Stimulated activated CD8-positive, alpha-beta memory T cell treated with anti-CD3 and anti-CD28 coated beads, Interleukin-2, amount 100 ng/mL, for 1 hour (primary cell): ENCODE measurements at places on chromosomes 7 and 10.

- no peak for DNase-seq
Measured at GRCh38 chr7:120742372-120742771, 115.6 kb downstream of the TSPAN12 start.

- no peak for DNase-seq
Measured at GRCh38 chr7:6256677-6257535, 15.5 kb downstream of the CYTH3 start.

DNA sequence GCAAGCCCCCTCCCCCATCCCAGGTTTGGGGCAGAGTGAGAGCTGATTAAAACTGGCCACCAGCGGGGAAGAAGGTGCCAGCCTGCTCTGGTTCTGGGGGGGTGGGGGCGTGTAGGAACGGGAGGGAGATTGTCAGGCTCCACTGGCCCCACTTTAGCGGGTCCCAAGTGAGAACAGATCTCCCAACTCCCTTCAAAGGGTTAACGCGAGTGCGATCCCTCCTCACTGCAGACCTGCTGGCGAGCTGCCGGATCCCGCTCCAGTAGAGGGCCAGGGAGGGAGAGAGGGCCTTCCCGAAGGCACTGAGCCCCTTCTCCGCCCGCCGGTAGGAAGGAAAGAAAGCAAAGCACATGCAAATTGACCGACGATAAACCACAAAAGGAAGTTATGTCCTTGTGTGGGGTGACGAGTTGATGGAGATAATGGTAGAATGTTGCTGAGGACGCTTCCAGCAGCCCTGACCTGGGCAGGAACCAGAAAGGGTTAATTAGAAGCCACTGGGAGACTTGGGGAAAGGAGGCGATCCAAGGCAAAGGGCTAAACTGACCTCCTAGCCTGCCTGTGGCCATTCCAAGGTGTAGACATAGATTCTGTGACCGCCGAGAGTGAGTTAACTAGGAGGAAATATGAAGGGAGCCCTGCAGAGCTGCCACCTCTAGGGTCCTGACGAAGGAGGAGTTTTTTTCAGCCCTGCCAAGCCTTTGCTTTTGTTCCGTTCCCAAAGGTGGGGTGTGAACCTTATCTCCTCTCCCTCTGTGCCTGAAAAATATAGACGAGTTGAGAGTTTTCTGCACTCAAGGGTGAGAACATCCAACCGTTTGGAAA lies 1.5 kb downstream of the NRG3 start:
- DNase-seq: no peak

- no peak for DNase-seq
Measured at GRCh38 chr7:98294798-98295382, 13.4 kb downstream of the BRI3 start.

DNA sequence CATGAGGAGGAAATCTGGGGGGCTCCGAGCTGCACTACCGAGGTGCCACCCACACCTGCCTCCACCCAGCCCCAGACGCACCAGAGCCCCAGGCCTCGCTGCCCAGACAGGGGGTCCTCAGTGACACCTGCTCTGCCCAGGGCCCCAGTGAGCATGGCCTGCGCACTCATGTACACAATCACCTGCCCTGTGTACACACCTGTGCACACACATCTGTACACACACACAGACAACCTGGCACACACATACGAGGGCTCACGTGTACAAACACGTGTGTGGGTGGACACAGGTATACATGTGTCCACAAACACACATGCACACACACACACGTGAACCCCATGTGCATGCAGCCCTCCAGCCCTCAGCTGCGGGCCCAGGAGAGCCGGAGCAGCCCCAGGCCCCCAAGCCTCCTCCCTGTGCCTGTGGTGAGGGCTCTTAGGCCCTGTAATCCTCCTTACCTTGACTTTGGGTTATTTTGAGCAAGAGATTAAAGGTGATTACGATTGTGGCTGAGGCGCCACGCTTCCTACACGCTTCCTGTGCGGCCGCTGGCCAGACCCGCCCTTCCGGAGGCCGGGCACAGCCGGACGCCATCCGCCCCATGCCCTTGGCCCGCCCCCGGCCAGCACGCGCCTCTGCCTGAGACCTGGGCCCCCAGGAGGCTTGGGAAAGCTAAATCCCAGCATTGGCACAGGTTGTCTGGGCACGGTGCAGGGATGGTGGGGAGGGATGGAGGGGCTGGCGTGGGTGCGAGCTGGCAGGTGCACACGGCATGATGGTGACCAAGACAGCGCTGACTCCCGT lies 71.9 kb downstream of the ELFN1 start:
- DNase-seq: no peak

- DNase-seq: no peak
Measured at GRCh38 chr10:120517196-120517595, 60.2 kb downstream of the PLPP4 start.

- no peak for DNase-seq
Measured at GRCh38 chr7:29332042-29332811, 137.7 kb downstream of the CHN2 start.

- no peak for DNase-seq
Measured at GRCh38 chr10:103795634-103796270, 59.6 kb downstream of the SH3PXD2A start.

DNA sequence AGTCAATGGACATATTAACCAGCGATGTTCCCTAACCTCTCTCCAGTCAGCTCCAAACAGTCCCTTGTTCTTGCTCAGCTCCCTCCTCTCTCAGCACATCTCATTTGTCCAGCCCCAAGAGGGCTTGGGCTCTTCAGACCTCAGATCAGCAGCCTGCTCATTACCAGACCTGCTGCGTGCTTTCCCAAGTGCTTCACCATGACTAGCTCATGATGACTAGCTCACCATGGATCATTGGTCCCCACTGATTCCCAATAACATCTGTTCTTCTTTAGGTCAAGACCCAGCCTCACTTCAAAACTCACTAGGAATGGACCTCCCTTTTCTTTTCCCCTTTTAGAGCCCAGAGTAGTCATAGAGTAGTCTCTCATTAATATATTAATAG lies 121.9 kb downstream of the SLC16A9 start:
- DNase-seq: no peak

DNA sequence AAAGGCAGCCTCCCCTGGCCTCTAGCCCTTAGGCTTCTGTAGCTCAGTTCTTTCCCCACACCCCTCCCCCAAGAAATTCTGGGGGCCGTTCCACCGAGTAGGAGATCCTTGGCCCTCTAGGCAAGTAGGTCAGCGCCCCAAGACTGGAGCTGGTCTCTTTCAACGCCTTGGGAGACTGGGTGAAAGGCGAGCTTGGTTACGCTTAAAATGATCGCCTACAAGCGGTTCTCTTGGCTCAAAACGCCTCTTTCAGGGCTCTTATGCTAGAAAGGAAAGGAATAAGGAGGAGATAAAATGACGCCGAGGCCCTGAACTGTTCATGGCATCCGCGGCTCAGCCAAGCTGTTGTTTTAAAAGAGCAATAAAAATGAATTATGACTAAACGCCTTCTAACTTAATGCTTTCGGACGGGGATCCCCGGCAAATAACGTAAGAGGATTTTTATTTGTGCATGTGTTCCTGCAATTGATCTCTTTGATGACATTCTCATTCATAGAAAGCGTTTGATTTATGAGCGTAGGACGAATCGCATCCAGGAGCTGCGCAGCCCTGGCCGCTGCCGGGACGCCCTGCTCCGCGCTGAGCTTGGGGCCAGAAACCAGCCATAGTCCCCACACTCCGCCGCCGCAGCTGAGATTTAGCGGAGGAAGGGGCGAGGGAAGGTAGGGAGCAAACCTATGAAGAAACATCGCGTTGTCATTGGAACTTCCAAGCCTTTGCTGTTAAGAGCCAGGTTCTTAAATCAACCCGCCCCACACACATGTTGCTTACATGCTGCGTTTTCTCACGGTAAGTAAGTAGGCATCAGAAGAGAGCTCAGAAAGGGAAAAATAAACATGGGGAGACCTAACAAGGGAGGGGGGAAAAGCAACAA lies 3.0 kb upstream of the HOXA1 start:
- no peak for DNase-seq

- DNase-seq: no peak
Measured at GRCh38 chr7:30185496-30185895, 50.7 kb downstream of the MTURN start.

- no peak for DNase-seq
Measured at GRCh38 chr10:133185916-133186315, 25.9 kb downstream of the KNDC1 start.

- DNase-seq: no peak
Measured at GRCh38 chr10:340646-341045, 205.4 kb downstream of the ZMYND11 start.

DNA sequence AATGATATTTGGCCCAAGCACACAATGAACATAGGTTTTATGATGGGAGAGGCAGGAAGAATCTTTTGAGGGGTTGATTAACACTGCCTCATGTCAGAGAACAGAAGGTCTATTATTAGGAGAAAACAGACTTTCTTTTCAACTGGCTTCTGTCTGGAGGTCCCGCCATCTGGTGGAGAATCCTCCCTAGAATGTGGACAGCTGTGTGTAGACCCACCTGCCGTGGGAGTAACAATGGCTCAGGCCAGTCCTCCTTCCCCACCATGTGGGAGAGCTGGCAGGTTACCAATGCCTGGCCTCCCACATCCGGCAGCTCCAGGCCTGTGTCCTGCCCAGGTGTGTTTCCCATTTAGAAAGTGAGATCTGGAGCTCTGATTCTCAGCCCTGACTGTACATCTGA lies 70.4 kb upstream of the AOAH start:
- DNase-seq: no peak

DNA sequence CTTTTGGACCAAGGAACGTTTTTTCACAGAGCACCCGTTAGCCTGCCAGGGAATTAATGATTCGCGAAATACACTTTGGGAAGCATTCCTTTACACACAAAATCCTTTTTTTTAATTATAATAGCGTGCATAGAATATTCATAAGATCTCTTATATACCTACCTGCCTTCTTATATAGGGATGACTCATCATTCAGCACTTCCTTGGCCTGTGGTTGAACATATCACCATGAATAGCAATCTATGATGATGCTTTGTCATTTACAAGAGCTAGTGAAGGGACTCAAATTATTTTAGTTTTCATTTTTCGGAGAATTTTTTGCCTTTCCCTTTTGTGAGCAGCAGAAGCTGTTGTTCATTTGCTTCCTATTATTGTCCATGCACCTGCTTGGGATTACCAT lies 97.0 kb downstream of the CDH23 start:
- DNase-seq: no peak

GRCh38 chr10:30125496-30125895 lies 66.1 kb upstream of the JCAD start:
- no peak for DNase-seq

DNA sequence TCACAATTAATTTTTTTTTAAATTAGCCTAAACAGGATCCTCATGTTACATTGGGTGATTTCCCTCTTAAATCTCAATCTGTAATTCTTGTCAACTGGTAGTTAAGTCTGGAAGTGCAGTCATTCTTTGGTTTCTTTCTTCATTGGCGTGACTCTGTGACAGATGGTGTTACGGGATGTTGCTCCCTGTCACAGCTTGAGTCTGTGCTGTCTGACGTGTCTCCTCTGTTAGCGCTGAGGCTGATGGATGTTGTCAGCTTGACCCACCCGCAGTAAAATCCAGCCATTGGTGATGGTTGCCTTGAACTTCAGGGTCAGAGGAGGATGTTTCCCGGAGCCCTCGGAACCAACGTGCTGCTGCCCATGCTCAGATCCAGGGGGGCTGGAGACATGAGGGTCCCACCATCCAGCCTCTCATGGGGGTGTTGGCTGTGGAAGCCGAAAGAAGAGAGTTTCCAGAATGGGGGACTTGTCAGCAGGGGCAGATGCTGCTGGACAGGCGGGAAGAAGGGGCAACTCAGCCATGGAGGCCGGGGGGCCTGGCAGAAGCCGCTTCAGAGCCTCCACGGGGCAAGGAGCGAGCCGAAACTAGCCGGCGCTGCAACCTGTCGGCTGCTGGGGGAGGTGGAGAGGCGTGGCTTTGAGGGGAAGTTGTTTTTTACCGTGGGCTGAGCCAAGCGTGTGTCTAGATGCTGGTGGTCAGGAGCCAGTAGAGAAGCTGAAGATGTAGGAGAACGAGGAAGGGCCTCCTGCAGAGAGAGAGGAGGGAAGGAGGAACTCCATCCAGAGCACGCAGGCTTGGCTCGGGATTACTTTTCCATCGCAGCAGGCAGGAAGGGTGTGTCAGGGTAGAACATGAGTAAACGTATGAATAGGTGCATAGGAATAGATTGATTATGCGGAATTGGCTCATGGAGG lies 3.5 kb downstream of the SUN1 start:
- no peak for DNase-seq

DNA sequence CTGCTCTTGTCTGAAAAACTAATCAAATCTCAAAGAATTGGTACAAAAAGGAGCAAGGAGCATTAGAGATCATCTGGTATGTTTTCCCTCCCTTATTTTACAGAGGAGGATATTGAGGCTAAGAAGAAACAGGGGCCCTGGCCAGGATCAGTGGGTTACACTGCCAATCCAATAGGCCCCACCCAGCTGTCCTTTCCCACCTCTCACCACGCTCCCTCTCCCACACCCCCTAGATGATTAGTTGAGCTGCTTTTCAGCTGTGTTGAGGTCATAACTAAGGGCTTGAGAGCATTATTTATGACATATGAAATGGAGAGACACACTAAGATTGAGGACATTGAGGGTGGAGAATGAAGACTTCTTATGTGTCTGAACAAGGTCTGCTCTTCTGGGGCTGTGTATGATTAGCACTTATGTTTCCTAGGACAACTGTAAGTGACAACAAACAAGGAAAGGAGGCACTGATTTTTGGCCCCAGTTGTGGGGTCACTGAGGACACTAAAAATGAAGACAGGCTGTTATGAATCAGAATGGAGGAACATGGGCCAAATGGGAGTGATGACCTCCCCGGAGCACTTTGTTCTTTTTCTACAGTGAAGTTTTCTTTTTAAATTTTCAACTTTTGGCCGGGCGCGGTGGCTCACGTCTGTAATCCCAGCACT lies 26.5 kb downstream of the VWA2 start:
- no peak for DNase-seq

GRCh38 chr7:42511027-42511426 lies 274.0 kb upstream of the GLI3 start:
- no peak for DNase-seq

- no peak for DNase-seq
Measured at GRCh38 chr10:113788604-113789083, 37.2 kb downstream of the PLEKHS1 start.

GRCh38 chr10:22226599-22226998 lies 8.8 kb upstream of the EBLN1 start:
- no peak for DNase-seq

GRCh38 chr10:4830551-4830950 lies 4.5 kb downstream of the AKR1E2 start:
- no peak for DNase-seq
